NCI-H146 (cell line): ENCODE measurements at places on chromosomes 16 and 17.

- no peak for DNase-seq
Measured at GRCh38 chr16:35134471-35134870, 1675.1 kb downstream of the TP53TG3F start.

- no peak for DNase-seq
Measured at GRCh38 chr17:18005496-18005895, 32.8 kb downstream of the DRC3 start.

- DNase-seq, result no peak
Measured at GRCh38 chr16:77406680-77407079, 28.2 kb downstream of the ADAMTS18 start.

DNA sequence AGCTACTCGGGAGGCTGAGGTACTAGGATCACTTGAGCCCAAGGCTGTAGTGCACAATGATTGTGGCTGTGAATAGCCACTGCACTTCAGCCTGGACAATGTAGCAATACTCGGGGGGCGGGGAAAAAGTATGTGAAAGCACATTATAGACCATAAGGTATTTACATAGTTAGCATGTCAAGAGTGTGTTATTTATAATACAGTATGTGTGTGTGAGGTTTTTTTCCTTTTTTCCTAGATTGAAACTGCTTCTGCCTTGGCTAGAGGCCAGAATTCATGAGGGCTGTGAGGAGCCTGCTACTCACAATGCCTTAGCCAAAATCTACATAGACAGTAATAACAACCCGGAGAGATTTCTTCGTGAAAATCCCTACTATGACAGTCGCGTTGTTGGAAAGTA, 30.5 kb downstream of the PTRH2 start:
- DNase-seq, result no peak

DNA sequence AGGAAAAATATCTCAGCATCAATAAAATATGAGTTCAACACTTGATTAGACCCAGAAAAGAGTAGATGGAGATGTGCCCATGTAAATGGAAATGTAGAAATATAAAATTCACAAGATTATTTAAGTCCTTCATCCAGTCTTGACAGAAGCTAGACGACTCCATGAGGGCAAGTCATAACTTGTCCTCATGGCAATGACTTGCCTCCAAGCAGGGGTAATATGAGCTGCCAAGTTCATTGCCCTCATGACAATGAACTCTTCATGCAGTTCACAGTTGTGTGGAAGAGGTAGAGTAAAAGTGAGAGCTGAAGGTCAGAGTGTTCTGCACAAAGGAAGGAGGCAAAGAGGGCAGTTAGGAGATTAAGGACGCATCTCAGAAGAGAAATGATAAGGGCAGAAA, 22.3 kb downstream of the CDH11 start:
- DNase-seq, result no peak

DNA sequence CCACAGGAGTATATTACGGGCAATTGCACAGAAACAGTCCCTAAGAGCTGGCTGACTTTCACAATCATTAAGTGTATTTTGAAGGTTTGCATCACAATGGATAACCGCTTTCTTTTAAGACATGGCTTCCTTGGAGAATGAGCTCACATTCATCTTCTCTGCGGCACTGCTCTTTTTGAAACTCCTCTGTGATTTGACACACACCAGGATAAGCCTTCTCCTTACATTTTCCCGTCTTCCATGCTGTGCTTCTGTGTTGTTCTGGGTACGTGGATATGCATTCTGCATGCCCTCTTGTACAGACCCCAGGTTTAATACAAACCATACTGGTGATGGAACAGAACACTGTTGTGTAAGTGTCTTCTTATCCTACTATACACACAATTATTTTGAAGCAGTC, 89.5 kb upstream of the METRNL start:
- no peak for DNase-seq

DNA sequence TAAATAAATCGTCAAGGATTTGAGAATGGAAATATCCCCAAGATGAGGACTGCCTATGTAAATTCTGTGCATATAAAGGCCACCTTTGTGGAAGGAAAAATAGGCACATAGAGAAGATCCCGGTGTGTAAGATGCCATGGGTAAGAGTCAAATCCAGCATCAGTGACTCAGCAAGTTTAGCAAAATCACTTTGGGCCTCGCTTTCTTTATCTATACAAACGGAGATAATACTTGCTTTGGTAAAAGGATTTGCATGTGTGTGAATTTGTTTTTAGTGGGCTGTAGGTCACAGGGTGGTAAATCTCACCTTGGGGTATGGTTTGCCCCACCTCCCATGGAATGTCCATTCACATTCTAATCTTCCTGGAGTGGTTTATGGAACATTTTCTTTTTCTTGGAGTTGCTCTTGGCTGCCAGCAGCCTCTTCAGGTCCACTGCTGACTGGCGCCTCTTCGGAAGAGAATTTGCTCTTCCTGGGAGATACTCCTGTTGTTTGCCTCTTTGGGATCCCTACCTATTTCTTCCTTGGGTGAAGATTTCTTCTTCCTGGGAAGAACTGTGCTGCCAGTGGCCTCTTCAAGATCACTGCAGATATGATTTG, 587.6 kb downstream of the CDH11 start:
- no peak for DNase-seq

- no peak for DNase-seq
Measured at GRCh38 chr17:51730303-51731050, 428.0 kb downstream of the CA10 start.

- no peak for DNase-seq
Measured at GRCh38 chr17:72158895-72159885, 38.4 kb downstream of the SOX9 start.

DNA sequence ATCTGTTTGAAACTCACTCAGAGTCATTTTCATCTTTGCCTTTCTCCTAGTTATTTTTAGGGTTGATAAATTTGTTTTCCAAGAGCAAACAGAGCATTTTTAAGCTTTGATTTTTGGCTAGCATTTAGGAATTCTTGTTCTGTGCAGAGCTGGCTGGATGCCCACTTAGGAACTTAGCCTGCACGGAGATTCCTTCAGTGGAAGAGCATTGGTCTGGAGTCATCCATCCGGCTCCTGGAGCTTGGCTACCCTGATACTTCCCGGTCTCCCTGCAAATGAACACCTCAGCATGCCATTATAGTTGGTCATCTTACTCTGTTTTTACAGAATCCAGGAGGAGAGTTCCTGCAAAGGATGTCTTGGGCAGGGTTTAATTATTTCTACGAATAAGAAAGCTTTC, 57.1 kb downstream of the SPECC1 start:
- no peak for DNase-seq

GRCh38 chr17:49484588-49484987, 10.5 kb upstream of the NGFR start:
- no peak for DNase-seq

- no peak for DNase-seq
Measured at GRCh38 chr16:2981177-2981898, 1.1 kb upstream of the PKMYT1 start.

DNA sequence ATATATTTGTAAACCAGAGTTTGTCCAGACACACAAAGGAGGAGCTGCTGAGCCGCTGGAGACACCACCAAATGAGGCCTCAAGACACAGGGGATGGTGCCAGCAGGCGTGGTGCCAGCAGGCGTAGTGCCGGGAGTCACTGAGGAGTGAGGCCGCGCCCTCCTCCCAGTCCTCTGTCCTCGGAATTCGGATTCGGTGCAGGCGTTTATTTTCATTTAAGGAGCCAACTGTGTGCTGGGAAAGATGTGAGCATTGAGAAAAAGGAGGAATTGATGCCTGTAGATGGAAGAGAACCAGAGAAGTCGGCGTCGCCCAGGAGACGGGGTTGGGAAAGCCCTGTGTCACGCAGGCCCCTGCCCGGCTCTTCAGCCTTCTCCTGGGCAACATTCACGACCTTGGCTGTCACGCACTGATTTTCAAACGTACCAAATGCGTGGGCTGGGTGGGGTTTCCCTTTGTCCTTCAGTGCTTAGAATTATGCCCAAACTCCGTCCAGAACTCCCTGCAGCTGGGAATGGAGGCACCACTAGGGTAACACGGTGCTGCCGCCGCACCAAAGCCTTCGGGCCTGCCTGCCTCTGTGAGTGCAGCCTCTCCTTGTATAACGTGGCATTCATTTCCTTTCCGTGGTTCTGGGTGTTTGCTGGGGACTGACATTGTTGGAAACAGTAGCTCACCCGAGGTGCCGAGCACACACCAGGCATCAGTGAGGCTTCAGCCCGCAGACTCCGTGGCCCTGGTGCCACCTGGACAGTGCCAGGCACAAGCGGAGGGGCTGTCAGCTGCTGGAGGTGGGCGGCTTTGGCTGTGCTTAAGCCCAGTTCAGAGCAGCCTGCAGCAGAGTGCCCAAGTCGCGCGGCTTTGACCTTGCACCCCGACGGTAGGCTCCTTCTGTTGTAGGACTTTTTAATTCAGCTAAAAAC, 49.0 kb upstream of the CHMP6 start:
- DNase-seq, result no peak

- no peak for DNase-seq
Measured at GRCh38 chr17:45288825-45289224, 26.9 kb upstream of the SPATA32 start.

GRCh38 chr16:63185235-63185780, 1149.1 kb upstream of the CDH8 start:
- DNase-seq, result no peak

- no peak for DNase-seq
Measured at GRCh38 chr17:1731194-1731506, 6.6 kb downstream of the WDR81 start.

DNA sequence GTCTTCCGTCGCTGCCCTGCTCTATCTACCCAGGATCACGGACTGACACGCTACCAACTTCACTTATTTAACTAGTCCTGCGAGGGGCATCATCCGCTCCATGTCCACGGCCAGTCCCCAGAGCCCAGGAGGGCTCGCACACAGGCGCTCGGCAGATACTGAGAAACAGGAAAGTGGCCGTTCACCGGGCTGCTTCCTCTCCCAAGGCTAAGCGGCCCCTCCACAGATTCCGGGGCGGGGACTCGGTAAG, 388 bp downstream of the OXLD1 start:
- no peak for DNase-seq

GRCh38 chr17:30570596-30571265, 93.5 kb downstream of the GOSR1 start:
- DNase-seq, result no peak

GRCh38 chr16:89744813-89745212, 23.5 kb downstream of the ZNF276 start:
- DNase-seq, result no peak

DNA sequence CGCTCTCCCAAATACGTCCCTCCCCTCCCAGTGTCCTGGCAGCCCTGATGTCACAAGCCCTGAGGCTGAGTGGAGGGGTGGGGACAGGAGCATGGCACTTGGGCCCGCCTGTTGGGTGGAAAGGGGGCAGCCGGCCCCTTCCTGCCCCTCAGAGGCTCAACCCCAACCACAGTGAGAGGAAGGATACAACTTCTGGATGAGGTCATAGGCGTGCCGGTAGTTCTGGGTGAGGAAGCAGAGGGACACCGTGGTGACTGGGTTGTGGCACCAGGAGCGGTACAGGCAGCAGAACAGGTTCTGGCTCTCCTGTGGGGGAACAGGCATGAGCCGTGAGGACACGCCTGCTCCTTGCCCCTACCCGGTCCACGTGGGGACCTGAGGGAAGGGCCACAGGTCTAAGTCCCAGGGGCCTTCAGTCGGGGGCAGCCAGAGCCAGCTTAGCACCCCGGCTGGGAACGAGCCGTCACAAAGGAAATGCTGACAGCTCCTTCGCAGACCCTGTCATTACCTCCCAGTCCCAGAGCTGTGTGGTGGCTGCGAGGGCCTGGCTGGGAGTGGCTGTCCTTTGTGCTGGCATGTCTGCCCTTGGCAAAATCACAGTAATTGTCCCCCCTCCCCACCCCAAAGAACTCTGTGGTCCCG, 11.2 kb upstream of the MTSS2 start:
- DNase-seq, result no peak

- DNase-seq, result no peak
Measured at GRCh38 chr16:88977812-88978607, 1.0 kb upstream of the CBFA2T3 start.

DNA sequence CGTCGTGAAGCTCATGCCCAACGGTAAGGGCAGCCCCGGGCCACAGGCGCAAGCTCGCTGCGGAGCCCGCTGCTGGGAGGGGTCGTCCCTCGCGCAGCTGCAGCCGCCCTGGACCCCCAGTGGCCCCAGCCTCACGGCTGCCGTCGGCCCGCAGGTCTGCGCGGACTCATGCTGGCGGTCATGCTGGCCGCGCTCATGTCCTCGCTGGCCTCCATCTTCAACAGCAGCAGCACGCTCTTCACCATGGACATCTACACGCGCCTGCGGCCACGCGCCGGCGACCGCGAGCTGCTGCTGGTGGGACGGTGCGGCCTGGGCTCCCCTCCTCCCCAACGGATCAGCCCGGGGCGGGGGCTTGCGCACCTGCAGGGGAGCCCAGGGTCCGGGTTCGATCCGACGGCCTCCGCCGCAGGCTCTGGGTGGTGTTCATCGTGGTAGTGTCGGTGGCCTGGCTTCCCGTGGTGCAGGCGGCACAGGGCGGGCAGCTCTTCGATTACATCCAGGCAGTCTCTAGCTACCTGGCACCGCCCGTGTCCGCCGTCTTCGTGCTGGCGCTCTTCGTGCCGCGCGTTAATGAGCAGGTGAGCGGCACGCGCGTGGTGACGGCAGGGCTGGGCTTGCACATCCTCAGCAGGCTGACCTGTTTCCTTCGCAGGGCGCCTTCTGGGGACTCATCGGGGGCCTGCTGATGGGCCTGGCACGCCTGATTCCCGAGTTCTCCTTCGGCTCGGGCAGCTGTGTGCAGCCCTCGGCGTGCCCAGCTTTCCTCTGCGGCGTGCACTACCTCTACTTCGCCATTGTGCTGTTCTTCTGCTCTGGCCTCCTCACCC, 5.8 kb downstream of the SLC5A2 start:
- peak; percentile 49 for DNase-seq

- no peak for DNase-seq
Measured at GRCh38 chr16:22239131-22239805, 33.2 kb downstream of the EEF2K start.

GRCh38 chr17:7982173-7982572, 20.2 kb upstream of the GUCY2D start:
- DNase-seq, result no peak

GRCh38 chr17:71801301-71801700, 319.5 kb upstream of the SOX9 start:
- DNase-seq, result no peak

DNA sequence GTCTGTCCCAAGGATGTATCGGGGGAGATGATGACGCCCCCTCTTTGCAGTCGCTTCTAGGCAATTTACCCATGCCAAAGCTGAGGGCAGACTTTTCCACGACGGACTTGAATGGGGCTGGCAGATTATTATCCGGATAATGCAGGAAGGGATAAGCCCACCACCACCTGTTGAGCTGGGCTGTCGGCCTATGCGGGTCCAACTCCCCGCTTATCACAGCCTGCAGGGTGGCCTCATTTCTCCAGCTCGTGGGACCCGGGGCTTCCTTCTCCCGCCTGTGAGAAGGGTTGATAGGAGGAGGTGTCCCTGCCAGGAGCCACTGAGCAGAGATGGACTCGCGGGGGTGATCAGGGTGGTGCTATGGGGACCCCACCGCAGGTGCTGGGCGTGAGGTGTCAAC, 559 bp downstream of the CACNG5 start:
- DNase-seq, result no peak
